PC-9 (cell line): ENCODE measurements at places on chromosomes 5 and 9.
A peak's percentile ranks its signal among the peaks of the same experiment; 100 is the strongest.

- DNase-seq, result no peak
Measured at GRCh38 chr9:127351182-127352166, 45.5 kb upstream of the SLC2A8 start.

- DNase-seq, result no peak
Measured at GRCh38 chr9:124363326-124364096, 51.7 kb downstream of the PSMB7 start.

DNA sequence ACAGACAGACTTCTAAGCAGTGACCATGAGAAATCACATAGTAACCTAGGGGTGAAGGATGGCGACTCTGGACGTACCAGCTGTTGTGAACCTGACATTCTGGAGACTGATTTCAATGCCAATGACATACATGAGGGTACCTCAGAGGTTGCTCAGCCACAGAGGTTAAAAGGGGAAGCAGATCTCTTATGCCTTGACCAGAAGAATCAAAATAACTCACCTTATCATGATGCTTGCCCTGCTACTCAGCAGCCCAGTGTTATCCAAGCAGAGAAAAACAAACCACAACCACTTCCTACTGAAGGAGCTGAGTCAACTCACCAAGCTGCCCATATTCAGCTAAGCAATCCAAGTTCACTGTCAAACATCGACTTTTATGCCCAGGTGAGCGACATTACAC lies 38.0 kb upstream of the CCDC152 start:
- no peak for DNase-seq

DNA sequence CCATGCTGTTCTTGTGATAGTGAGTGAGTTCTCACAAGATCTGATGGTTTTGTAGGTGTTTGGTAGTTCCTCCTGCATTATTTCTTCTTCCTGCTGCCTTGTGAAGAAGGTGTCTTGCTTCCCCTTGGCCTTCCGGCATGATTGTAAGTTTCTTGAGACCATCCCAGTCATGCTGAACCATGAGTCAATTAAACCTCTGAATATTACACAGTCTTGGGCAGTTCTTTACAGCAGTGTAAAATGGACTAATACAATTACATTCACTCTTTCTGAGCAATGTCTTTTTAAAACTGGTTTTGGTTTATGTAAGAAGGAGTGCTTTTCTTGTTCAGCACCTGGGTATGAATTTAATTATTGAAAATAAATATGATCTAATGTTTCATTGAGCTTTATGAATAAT lies 50.7 kb upstream of the ARRDC3 start:
- DNase-seq, result no peak

DNA sequence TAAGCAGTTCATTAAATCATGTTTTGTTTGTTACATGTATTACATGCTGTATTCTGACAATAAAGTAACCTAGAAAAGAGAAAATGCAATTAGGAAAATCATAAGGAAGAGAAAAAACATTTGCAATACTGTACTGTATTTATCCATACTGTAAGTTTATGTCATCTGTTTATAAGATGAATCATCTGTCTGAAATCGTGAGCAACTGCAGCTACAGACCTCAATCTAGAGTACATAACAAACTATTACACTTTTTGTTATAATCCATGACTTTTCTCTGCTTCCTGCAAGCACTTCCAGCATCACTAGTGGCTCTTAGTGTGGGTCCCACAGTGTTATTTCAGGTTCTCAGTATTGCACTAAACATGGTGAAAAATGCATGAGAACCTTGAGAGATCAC lies 144.4 kb upstream of the NR4A3 start:
- no peak for DNase-seq

DNA sequence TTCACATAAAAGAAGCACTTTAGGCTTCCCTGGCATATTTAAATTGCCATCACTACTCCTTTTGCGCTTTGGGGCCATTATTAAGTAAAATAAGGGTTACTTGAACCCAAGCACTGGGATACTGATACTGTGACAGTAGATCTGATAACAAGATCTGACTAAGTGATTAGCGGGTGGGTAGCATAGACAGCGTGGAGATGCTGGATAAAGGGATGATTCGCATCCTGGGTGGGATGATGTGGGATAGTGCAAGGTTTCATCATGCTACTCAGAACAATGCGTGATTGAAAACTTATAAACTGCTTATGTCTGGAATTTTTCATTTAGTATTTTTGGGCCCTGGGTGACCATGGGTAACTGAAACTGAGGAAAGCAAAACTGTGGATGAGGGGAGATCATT lies 75.1 kb downstream of the PTTG1 start:
- DNase-seq, result no peak

- peak; percentile 53 for DNase-seq
Measured at GRCh38 chr9:115883467-115884329, 269.9 kb upstream of the PAPPA start.

- DNase-seq, result no peak
Measured at GRCh38 chr5:134570886-134571285, 45.4 kb downstream of the JADE2 start.

DNA sequence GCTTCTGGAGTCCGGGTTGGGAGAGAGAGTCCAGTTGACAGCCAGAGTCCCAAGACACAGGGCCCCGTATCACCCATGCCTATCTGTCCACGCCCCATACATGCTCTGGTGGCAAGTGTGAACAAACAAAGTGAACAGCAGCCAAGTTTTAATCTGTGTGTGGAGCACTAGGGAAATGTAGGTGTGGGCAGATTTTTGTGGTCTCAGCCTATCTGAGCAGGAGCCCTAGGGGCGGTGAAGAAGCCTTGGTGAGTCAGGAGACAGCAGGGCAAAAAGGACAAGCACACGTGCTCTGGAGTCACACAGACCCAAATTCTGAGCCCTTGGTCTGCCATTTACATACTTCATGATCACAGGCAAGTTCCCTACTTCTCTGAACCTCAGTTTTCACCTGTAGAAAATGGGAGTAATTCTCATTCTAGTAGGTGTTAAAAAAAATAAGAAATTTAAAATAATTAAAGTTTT lies 23.2 kb downstream of the EGR1 start:
- DNase-seq, result peak; percentile 48

DNA sequence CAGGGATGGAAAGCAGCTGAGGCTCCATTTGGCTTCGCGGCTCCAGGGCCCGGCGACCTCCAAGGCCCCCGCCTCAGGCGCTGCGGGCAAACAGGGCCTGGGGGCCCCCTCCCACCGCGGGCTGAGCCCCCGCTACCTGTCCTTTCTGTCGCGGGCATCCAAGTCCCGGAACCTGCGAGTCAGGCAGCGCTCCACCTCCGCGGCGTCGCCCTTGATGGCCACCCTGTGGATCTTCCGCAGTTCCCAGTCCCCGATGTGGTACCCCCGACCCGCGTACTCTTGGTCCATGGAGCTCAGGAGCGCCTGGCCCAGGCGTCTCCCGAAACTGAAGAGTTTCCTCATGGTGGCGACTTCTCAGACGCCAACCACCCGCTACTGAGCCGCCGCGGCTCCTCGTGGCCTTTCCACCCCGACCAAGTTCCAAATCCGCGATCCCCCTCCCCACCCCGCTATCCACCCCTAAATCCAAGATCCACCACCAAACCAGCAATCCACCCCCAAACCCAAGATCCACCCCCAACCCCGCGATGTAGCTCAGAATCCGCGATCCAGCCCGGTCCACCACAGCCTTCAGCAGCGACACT lies 86.5 kb upstream of the CCDC180 start:
- no peak for DNase-seq

GRCh38 chr9:132068605-132069004 lies 11.1 kb downstream of the MED27 start:
- no peak for DNase-seq

DNA sequence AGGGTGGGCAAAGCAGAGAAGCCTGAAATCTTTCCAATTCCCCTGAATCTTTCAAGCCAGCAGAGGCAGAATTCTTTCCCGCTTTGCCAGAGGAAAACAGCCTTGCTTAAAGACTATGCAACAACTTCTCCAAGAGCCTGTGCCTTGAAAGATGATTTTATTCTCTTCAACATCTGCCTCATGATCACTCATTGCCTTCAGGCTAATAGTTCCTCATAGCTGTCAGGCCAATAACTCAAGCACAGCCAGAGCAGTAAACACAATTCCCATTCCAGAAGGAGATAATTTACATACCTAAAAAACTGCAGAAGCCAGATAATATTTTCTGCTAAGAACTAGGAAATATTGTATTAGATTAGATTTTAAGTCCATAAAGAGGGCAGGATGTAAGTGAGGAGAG lies 92.3 kb upstream of the PUM3 start:
- DNase-seq, result no peak

DNA sequence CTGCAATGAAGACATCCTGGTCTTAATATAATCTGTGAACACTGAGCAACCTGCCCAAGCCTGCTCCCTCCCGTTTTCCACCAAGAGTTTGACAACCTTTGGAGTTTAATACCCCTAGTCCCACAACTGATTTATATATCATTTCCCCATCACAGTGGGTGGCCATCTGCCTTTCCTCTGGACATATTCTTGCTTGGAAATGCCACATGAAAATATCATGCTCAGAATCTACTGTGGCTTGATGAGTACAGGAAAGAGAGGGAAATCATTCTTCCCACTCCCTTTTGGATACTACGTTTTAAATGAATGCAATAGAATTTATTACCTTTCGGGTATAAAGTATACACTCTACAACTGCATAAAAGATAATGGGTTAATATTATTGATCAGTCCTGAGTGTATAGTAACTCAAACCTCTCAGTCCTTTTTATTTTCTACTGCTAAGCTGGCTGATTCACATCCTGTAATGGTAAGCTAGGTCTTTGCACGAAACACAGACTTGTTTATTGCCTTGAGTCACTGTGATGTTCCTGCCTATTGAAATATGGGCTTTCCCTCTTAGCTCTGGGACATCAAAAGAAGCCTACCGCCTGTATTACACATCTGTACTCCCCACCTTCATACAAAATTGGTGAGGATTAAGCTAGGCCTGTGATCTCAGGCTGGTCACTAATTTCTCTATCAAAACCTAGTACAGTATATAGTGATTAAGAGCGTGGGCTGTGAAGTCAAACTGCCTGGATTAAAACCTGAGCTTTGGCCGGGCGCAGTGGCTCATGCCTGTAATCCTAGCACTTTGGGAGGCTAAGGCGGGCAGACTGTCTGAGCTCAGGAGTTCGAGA lies 67.6 kb upstream of the NR5A1 start:
- no peak for DNase-seq
